ENCODE measurements at places on chromosomes 3 and 15. TPM values are rescaled to one million over a fixed set of nuclear protein-coding genes. Genes with fewer than 3 reads are reported as not detected.

DNA sequence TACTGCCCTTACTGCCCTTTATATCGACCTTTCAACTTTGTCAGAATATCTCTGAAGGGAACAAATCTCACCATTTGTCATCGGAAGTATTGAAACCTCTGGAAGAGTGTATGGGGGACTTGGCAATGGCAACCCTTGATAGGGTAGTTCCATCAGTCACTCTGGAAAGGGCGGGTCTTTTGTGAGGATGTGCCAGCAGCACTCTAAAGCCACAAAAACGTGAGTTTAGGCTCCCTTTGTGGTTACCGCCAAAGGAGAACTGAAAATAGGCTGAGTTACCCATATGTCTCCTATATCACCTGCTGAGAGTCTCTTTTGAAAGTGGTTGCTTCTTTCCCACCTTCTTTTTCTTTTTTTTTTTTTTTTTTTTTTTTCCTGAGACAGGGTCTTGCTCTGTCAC lies 296.8 kb upstream of the CHRM5 start:
- peaks cover 3% of the 10 kb centered on the region for H3K4me1 ChIP-seq
- peaks cover 24% of the 10 kb centered on the region for H3K27me3 ChIP-seq
- DNase-seq = no peak
- no peaks in the 10 kb centered on the region for H3K36me3 ChIP-seq
- no peak overlapping the region for H3K4me3 ChIP-seq

The CMSS1 gene
- total RNA-seq = 37.4 TPM

DNA sequence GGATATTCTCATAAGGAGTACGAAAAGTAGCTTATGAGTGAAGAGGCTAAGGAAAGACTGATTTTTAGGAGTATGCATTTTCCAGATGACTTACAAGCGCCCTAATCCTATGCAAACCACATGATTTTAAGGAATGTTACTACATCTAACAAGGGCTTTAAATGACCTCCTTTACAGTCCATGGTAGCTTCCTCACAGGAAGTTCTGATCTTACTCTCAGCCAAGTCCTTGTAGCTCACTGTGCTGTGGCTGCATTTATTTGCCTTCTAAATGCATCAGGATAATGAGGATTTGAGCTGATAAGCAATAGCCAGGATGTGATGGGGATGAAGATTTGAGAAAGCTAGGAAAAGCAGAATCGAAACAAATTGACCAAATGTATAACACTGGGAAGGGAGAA lies 896.0 kb downstream of the MCTP2 start:
- no peaks in the 10 kb centered on the region for H3K4me1 ChIP-seq
- no peaks in the 10 kb centered on the region for H3K27me3 ChIP-seq
- H3K4me3 ChIP-seq = no peak overlapping the region

The CIDEC gene
- total RNA-seq = not detected

The SCN11A gene
- 0.16 TPM for total RNA-seq

The SIN3A gene
- total RNA-seq = 113 TPM

GRCh38 chr3:66938338-66938963 lies 59.7 kb upstream of the KBTBD8 start:
- no peak overlapping the region for H3K27ac ChIP-seq
- H3K36me3 ChIP-seq = no peaks in the 10 kb centered on the region
- H3K4me3 ChIP-seq = no peak overlapping the region
- DNase-seq = no peak

DNA sequence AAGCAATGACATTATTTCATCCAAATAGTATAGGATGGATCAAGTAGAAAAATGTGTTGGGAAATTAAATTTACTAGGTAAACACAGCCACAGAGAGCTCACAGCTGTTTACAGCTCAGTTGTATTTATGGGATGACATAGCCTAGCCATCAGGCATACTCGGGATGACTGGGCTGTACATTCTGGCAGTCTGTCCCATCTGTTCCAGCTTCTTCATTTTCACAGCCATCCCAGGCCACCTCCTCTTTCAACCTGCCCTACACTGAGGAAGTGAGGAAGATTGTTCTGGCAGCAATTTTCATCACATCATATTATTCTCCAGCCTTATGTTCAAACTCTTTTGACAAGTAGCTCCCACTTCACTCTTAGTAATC lies 98.4 kb upstream of the PFN2 start:
- H3K36me3 ChIP-seq = no peaks in the 10 kb centered on the region
- DNase-seq = no peak
- H3K4me1 ChIP-seq = peaks cover 2% of the 10 kb centered on the region

- H3K36me3 ChIP-seq = no peaks in the 10 kb centered on the region
- no peaks in the 10 kb centered on the region for H3K27me3 ChIP-seq
- H3K4me3 ChIP-seq = no peak overlapping the region
- H3K27ac ChIP-seq = no peak overlapping the region
- H3K4me1 ChIP-seq = no peaks in the 10 kb centered on the region
- no peak for DNase-seq
These were observed 43.7 kb downstream of the IGSF11 start for GRCh38 chr3:118990823-118991560.

DNA sequence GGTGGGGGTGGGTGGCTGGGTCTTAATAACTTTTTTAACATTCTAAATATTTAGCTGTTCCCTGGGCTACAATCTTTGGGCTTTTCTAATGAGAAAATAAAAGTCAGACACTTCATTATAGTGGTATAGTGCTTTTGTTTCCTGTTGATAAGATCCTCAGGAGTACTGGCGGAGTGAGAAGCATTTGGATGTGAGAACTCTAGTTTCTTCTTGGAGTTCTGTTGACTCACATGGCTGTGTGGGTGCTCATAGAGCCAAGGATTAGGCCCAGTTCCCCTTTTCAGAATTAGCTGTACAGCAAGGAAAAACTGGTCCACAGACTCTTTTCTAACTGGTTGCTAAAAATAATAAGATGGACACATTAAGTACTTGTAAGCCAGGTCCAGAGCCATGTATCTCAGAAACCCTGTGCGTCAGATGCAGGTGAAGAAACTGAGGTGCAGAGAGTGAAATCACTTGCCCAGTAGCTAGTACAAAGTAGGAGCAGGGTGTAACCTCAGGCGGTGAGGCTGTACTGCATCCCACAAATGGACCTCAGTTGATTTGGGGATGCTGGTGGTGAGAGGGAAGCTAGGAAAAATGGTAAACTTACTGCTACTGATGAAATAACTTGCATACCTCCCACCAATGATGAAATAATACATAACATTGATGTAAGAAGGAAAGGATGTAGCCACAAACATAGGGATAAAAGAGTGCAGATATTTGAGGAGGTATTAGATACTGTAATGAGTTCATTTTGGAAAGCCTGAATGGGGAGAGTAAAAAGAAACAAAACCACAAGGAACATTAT lies 2.3 kb downstream of the ITPR1 start:
- H3K27me3 ChIP-seq = no peaks in the 10 kb centered on the region
- H3K36me3 ChIP-seq = peaks cover 54% of the 10 kb centered on the region
- peak overlapping the region; percentile 92 for H3K27ac ChIP-seq
- H3K4me3 ChIP-seq = peak overlapping the region; percentile 93
- H3K4me1 ChIP-seq = peaks cover 61% of the 10 kb centered on the region

The ISLR gene
- not detected for total RNA-seq
